Muscle of leg (tissue), 16 donors: ENCODE measurements at places on chromosomes 5 and 9. TPM values are rescaled to one million over a fixed set of nuclear protein-coding genes. Genes with fewer than 3 reads are reported as not detected.

DNA sequence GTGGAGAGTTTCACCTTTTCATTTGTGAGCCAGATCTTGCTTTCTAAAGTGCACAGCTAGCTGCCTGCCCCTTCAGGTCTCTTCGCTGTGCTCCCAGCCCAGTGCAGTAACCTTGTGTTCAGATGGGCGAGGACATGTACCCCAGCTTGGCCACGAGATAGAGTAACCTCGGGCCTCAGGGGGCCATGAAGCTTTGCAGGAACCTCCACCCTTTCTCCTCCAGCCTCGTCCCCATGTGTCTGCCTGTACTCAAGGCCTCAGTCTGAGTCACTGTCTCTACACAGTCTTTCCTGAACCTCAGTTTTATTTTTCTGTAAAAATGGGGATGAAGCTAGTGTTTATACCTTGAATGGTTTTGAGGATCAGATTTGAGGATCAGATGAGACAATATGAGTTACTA lies 37.9 kb downstream of the ERGIC1 start:
- H3K27me3 ChIP-seq = no peaks in the 10 kb centered on the region
- no peaks in the 10 kb centered on the region for H3K36me3 ChIP-seq
- peak overlapping the region; percentile 92 for H3K27ac ChIP-seq
- H3K4me1 ChIP-seq = peaks cover 67% of the 10 kb centered on the region
- H3K4me3 ChIP-seq = no peak overlapping the region

GRCh38 chr5:109656829-109657228 lies 32.9 kb upstream of the MAN2A1 start:
- no peaks in the 10 kb centered on the region for H3K36me3 ChIP-seq
- no peak overlapping the region for H3K4me3 ChIP-seq
- DNase-seq = peak; percentile 83
- no peak overlapping the region for H3K27ac ChIP-seq

GRCh38 chr5:134245101-134245604 lies 19.3 kb upstream of the PPP2CA start:
- peak overlapping the region; percentile 47 for H3K27ac ChIP-seq
- no peaks in the 10 kb centered on the region for H3K27me3 ChIP-seq
- H3K4me1 ChIP-seq = peaks cover 20% of the 10 kb centered on the region
- H3K36me3 ChIP-seq = no peaks in the 10 kb centered on the region
- DNase-seq = peak; percentile 90

DNA sequence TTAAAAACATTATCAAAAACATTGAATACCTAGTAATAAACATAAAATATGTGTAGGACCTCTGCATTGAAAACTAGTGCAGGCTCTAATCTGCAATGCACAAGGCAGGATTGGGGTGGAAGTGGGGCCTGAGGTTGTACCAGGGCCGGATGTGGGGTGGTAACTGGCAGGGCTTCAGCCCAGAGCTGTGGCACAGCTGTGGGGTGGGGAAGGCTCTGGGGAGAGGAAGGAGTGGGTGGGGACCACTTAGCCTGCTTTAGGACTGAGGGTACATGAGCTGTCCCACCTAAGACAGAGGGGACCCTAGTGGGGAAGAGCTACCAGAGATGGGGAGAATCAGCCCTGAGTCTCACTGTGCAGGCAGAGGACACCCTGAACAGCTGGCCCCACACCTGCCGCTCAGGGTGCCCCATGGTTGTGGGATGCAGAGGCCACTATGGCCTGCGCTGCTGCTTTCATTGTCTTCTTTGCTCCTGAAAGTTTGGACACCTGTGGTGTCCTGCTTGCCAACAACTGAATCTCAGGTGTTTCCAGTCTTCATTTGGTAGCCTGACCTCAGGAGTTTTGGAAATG lies 311.4 kb downstream of the TLE4 start:
- H3K4me3 ChIP-seq = no peak overlapping the region
- H3K27ac ChIP-seq = no peak overlapping the region
- H3K4me1 ChIP-seq = no peaks in the 10 kb centered on the region
- H3K27me3 ChIP-seq = no peaks in the 10 kb centered on the region

GRCh38 chr5:52283221-52283620 lies 504.5 kb upstream of the ITGA1 start:
- no peak overlapping the region for H3K27ac ChIP-seq
- H3K27me3 ChIP-seq = no peaks in the 10 kb centered on the region
- H3K36me3 ChIP-seq = no peaks in the 10 kb centered on the region
- H3K4me1 ChIP-seq = no peaks in the 10 kb centered on the region
- no peak overlapping the region for H3K4me3 ChIP-seq
- no peak for DNase-seq

DNA sequence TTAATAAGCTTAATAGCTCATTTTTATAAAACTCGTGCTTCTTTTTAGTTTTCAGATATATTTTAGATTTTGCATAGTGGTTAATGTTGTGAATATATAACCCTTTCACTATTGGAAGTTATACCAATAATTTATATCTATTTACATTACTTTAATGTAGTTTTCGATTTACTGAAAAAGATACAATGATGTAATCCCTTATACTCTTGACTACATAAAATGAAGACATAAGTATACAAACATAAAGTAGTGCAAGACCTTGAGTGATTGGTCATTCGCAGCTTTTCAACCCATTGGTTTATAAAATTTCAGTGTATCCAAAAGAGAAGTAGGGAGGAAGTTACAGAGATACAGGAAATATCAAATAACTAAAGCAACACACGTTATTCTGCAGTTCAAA lies 84.3 kb upstream of the GRHPR start:
- H3K4me1 ChIP-seq = no peaks in the 10 kb centered on the region
- no peaks in the 10 kb centered on the region for H3K36me3 ChIP-seq
- no peak overlapping the region for H3K27ac ChIP-seq

DNA sequence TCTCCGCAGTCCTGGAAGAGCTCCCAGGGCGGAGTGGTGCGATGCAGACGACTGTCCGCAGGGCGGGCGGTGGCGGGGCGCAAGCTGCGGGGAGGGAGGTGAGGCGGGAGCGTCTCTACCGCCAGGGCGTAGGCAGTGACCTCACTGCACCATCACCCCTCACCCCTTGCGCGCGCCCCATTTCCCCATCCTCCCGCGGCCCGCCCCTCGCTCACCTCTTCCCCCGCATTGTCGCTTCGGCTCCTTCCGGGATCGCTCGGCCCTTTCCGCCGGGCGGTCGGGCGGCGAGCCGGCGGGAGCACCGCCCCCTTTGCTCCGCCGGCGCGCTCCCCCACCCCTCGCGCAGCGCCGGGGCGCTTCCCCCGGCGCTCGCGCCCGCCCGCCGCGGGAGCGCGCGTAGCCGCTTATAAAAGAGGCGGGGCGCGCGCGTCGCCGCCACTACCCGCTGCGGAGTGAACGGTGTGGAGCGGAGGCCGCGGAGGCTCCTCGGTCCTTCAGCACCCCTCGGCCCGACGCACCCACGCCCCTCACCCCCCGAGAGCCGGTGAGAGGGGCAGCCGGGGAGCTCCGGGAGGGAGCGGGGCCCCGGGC lies at the start of gene SPTAN1:
SPTAN1 (plus strand) TSS at position 435 of the 591 bp plus-strand sequence. CDS start 14,154 bp downstream, outside the sequence.
- H3K36me3 ChIP-seq = peaks cover 4% of the 10 kb centered on the region
- H3K4me3 ChIP-seq = peak within 1 kb of the TSS; percentile 88
- peak; percentile 97 for DNase-seq
- H3K4me1 ChIP-seq = peaks cover 42% of the 10 kb centered on the region
- H3K27me3 ChIP-seq = no peaks in the 10 kb centered on the region

DNA sequence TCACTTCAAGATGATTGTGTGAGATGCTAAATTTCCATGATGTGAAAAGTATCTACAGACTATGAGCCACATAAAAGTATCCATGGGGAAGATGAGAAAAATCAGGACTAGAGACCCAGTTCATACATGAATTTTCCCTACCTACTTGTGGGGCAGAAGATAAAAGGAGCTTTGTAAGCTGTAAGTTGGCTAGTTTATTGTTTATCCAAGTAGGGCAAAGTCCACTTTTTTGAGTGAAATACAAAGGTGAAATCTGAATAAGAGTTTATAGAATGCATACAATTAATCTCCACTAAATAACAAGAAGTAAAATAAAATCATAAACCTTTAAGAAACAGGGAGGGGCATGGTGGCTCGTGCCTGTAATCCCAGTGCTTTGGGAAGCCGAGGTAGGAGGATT lies 160.4 kb downstream of the ELAVL2 start:
- no peak overlapping the region for H3K4me3 ChIP-seq
- H3K36me3 ChIP-seq = peaks cover 3% of the 10 kb centered on the region
- DNase-seq = no peak
- H3K4me1 ChIP-seq = no peaks in the 10 kb centered on the region
- H3K27me3 ChIP-seq = no peaks in the 10 kb centered on the region
- no peak overlapping the region for H3K27ac ChIP-seq

GRCh38 chr9:137236936-137237421 lies 4.1 kb upstream of the TUBB4B start:
- H3K27ac ChIP-seq = peak overlapping the region; percentile 98
- peaks cover 20% of the 10 kb centered on the region for H3K27me3 ChIP-seq
- H3K4me1 ChIP-seq = peaks cover 59% of the 10 kb centered on the region
- H3K36me3 ChIP-seq = peaks cover 2% of the 10 kb centered on the region

DNA sequence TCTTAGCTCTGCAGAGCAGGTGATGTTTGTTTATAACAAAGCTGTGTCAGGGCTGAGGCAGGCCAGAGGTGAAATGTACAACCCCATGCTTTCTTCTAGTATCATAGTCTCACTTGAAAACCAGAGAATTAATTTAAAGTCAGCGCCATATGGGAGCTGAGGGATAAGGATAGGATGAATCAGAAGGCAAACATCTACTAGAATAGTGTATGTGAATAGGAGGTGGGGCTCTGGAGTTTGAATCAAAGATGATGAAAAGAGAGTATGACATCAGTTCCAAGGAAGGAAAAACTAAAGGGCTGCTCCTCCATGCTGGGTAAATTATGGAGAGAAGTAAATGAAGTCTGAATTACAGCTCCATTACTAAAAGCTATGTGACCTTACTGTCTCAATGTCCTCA lies 441.5 kb downstream of the RASEF start:
- no peak for DNase-seq
- H3K4me1 ChIP-seq = no peaks in the 10 kb centered on the region
- no peaks in the 10 kb centered on the region for H3K36me3 ChIP-seq
- no peak overlapping the region for H3K4me3 ChIP-seq

Gene TMEM232
- 2.7 TPM for total RNA-seq

Gene DNM1
- total RNA-seq = 18.5 TPM

Gene SPINK13
- not detected for total RNA-seq

Gene GPRIN1
- 0.49 TPM for total RNA-seq

Gene IFNA21
- not detected for total RNA-seq
